Stimulated activated CD4-positive, alpha-beta T cell treated with anti-CD3 and anti-CD28 coated beads, Interleukin-2, amount 100 ng/mL, for 24 hours (primary cell): ENCODE measurements at places on chromosomes 1 and 21.
A peak's percentile ranks its signal among the peaks of the same experiment; 100 is the strongest.

- DNase-seq: peak; percentile 25
These were observed 118.3 kb downstream of the OLFML2B start for GRCh38 chr1:161905269-161905884.

DNA sequence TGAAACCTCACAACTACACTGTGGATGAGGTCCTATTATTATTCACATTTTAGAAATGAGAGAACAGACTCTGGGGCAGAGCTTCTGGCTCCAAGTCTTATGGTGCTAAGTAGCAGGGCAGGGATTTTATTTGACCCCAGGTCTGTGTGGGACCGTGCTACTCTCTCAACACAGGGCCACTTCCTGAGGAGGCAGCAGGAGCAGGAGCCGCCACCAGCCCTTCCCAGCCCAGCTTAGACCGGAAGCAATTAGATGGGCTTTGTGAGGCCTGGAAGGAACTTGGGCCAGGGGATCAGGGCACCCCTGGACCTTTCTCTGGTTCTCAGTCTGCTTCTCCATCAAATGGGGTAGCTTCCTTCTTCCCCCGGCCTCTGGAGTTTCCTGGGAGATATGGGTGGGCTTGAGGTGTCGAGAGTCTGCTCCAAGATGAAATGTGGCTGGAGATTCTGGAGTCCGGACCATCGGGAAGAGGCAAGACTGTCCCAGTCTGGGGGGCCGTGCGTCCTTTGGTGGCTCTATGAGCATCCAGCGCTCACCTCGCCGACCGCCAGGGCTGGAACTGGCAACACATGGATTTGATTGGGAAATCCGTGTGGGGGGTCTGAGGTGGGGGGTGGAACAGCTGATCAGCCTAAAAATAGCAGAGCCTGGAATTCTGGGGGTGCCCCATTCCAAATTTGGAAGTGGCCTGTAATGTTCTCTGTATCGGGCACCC, 136.8 kb downstream of the FOXD2 start:
- no peak for DNase-seq

DNA sequence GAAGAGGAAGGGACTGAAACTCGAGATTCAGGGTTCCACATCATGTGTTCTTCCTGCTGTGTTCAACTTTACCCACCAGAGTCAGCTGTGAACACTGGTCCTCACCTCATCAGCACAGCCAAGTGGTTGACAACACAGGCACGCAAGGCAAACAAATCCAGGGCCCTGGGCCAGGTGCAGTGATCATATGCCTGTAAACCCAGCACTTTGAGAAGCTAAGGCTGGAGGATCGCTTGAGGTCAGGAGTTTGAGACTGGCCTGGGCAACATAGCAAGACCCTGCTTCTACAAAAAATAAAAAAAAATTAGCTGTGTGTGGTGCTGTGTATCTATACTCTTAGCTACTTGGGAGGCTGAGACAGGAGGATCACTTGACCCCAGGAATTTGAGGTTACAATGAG, 8.4 kb upstream of the XKR8 start:
- no peak for DNase-seq

DNA sequence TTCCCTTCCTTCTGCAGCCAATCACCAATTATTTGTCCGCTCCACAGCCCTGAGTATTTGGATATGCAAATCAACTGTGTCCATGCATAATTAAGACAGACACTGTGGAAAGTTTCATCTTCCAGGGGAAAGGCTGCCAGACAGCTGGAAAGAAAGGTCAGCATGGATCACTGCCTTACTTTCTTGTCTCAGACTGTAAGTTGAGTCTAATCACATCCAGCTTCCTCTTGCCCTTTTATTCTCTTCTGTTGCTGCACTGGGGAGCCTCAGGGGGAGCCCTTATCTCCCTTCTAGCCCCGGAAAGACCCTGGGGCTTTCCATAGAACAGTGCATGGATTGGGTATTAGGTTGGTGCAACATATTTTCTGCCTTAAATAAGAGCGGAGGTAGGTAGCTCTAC, 182.9 kb downstream of the OMA1 start:
- DNase-seq: no peak

- no peak for DNase-seq
These were observed 63.0 kb downstream of the SLC5A9 start for GRCh38 chr1:48285525-48285924.

GRCh38 chr1:203632941-203633340, 6.3 kb downstream of the ATP2B4 start:
- DNase-seq: no peak

- no peak for DNase-seq
These were observed 67.2 kb downstream of the TTLL7 start for GRCh38 chr1:83931658-83932253.

DNA sequence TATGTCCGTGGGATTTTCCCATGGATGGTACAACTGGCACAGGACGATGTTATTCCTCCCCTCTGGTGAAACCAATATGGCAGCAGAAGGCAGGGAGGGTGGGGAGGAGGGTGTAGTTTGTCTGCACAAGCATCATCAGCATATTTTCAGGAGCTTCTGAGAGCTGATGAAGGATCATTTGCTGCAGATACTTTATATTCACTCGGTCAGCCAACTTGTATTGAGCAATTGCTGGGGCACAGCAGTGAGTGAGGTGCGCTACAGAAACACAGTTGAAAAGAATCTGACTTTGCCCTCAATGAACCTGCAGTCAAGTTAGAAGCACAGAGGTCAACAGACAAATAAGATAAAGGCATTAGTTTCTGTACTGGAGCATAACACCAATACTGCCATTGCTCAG, 13.0 kb downstream of the PKP1 start:
- DNase-seq: no peak

DNA sequence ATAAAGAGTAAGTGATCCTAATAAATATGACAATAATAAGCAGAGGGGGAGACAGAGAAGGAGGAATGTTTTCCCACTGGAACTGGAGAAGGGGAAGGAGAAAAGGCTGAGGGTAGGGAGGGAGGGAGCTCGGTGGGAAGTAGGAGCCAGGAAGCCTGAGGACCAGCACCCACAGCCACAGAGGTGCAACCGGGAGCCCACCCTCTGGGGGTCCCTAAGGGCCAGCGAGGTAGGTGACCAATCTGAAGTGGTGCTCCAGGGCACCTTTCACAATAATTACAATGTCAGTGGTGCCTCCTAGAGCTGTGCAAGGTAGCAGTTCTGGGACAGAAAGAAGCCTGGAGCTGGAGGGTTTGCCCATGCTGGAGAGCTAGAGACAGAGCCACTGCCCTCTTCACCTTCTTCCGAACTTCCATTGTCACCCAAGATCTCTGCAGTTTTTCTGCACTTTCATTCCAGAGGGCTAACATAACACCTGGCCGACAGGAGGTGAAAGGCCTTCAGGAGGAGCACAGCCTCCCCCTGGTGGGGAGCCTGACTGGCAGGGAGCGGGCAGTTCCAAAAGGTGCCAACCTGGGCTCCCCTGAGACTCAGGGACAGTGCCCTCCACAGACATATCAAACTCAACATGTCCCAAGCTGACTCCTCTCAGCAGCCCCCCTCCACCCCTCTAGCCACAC, 4.1 kb upstream of the AHCYL1 start:
- peak; percentile 11 for DNase-seq

- no peak for DNase-seq
These were observed 33.4 kb downstream of the SH3BP5L start for GRCh38 chr1:248792342-248792741.

GRCh38 chr21:42702720-42703119, 49.3 kb downstream of the PDE9A start:
- DNase-seq: no peak

DNA sequence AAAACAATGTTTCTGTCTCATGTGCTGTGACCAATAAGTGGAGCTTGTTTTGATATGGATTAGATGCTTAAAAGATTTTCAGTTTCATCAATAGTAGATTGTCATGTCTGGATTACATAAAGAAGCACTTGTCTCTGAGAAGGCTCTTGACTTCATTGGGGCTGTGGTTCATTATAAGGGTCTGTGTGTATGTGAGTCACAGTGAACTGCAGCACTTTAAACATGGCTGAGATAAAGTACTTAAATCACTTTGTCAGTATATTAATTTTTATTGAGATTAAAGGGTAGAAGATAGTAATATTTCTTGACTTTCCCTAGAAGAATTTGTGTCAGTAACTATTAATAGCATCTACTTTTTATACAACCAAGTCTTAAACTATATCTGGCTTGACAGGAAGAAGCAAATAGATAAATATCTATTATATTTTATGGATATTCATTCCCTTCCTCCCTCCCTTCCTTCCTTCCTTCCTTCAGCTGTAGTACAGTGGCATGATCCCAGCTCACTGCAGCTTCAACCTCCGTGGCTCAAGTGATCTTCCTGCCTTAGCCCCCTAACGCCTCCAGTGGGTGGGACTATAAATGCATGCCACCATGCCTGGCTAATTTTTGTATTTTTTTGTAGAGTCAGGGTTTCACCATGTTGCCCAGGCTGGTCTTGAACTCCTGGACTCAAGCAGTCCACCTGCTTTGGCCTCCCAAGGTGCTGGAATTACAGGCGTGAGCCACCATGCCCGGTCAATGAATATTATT, 48.8 kb downstream of the ZFYVE9 start:
- no peak for DNase-seq

DNA sequence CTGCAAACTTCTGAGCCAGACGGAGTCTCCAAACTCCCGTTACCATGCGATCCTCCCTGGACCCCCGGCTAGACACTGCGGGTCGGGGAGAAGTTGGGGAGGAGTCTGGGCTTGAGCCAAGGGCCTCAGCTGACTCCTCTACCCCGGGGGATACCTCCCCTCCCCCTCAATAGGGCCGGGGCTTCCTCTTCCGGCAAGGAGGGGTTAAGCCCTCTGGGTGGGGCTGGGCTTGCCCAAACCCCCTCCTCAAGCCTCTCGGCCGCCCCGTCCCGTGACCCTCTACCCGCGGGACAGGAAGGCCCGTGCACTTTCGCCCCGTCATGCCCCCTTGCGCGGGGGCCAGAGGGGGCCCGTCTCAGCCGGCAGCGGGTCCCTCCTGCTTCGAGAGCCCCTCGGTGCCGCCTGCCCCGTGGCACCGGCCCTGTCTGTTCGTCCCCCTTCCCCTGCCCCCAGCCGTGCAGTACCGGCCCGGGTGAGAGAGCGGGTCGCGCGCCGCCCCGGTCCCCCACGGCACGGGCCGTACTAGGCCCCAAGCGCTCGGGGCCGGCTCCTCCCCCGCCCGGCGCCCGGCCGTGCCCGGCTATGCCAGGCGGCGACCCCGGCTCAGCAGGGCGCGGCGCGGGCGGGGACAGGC, 652 bp downstream of the ARL8A start:
- peak; percentile 44 for DNase-seq

DNA sequence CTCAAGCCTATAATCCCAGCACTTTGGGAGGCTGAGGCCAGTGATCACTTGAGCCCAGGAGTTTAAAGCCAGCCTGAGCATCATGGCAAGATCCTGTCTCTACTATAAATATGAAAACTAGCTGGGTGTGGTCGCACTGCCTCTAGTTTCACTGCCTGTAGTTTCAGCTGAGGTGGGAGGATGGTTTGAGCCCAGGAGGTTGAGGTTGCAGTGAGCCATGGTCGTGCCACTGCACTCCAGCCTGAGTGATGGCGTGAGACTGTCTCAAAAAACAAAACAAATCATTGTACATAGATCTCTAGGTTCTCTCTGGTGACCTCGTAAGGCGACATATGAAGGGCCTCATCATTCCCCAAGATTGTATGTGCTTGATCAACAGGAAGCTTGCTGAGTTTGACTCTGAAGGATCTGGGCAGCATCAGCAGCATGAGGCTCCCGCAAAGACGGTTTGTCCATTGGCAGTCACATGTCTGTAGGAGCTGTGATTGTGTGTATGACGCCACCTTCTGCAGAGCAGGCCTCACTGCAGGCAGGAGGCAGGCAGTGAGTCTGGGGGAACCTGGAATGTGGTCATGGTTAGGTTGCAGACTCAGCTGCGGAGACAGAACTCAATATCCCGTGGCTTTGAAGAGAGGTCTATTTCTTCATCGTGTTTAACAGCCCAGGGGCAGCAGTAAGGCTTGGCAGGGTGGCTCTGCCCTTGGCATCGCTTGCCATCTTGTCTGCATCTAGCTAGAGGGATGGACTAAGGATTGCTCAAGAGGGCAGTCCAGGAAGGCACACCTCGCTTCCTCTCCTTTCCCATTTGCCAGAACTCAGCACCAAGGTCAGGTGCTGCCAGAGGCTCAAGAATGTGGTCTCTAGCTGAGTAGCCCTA, 14.0 kb downstream of the ATP5PO start:
- DNase-seq: no peak

DNA sequence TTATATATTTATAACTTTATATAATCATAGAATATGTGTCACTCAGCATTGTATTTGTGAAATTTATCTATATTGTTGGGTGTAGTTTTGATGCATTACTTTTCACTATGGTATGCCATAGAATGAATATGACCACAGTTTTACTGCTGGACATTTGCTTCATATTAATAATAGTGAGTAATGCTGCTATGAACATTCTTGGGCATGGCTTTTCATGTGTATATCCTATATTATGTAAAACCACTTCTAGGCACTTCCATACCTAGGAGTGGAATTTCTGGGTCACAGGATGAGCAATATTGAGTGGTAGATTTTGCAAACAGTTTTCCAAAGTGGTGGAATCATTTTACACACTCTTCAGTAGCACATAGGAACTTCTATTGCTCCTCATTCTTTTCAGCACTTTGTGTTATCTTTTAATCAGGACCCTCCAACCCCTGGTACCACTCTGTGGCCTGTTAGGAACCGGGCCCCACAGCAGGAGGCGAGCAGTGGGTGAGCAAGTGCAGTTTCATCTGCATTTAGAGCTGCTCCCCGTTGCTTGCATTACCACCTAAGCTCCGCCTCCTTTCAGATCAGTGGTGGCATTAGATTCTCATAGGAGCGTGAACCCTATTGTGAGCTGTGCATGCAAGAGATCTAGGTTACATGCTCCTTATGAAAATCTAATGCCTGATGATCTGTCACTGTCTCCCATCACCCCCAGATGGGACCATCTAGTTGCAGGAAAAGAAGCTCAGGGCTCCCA, 56.0 kb upstream of the CNIH3 start:
- DNase-seq: no peak

- DNase-seq: no peak
These were observed 283.1 kb downstream of the TM2D1 start for GRCh38 chr1:61441723-61442262.

DNA sequence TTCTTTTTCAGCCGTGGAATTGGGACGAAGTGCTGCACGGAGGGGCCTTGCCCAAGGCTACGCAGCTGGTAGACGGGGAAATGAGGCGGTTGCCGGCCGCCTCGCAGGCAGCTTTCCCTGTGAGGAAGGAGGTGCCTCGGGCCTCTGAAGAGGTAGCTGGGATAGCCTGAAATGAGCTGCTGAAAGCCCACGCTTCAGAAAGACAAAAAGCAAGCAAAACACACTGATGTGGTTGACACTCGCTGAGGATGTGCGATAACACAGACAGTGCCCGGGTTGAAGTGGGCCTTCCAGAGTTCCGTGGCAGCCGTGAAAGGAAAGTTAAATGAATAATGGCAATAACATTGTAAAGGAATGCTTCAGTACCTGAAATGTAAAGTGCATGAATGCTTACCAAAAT, 47.2 kb downstream of the S1PR1 start:
- peak; percentile 56 for DNase-seq

GRCh38 chr1:3821004-3821403, 24.7 kb upstream of the LRRC47 start:
- no peak for DNase-seq
